Activated B cell treated with CpG ODN at 0.5 μM for 24 hours (primary cell): ENCODE measurements at places on chromosomes 3 and 15.

DNA sequence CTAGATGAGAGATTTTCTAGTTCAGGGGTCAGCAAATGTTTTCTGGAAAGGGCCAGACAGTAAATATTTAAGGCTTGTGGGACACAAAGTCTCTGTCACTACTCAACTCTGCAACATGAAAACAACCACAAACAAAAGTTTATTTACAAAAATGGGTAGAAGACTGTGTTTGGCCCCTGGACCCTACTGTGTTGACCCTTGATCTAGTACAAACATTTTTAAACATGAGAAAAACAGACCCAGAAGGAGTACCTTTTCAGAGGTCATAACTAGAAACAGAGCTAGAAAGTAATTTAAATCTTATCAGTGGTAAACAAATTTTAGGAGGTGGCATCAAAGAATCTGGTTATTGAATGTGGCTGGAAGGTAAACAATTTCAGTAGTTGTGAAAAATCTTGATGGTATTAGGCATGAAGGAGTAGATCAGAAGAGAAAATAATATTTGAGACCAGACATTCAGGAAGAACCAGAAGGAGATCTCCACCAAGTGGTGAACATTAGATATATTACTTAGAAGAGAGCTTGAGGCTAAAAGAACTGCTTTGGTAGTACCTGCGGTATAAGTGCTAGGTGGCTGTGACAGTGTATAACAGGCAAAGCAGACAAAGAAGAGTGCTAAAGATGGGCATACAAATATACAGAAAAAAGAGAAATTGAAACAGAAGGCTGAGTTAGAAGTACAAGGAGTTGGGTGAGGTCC, 101.7 kb downstream of the NR1I2 start:
- DNase-seq = no peak

DNA sequence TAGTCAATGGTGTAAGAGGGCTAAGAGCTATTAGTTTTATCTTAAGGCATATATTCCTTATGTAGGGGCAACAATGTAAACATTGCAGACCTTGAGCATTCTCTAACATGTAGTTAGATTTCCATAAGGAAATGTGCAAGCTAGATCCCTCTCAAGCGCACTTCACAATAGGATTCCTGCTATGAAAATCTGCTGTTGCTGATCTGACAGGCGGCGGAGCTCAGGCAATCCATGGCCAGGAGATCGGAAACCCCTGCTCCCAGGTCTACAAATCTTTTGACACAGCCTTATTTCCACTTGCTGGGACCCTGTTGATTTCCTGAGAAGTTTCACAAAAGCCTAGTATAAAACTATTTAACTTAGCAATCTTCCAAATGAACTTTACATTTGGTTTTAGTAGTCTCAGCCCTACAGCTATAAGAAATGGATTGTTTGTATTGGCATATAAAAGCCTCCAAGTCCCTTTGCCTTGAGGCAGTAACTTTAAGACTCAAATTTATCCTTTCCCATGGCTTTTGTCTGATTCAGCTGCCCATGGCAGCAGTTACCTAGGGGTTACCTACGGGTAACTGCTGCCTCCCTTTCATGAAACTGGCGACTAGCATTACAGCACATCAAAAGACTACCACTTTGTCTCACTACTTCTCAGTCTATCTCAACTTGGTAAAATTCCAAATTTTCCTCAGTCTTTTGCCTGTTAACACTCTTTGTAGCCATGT, 22.7 kb downstream of the TRA2B start:
- DNase-seq = no peak

DNA sequence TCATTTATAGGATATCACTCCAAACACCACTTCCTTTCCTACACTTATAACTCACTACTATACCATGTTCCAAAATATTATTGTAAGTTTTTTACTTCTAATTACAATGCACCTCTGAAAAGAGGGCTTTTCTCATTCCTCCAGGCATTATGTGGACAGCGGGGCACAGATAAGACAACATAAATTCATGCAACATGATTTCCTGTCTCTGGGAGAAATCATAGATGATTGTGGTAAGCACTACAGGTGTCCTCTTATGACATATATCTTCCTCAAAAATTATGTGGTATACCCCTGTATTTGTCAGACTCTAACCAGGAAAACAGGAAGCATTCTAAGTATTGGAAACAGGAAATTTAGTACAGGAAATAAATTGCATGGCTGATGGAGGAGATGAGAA, 45.7 kb upstream of the INO80 start:
- no peak for DNase-seq

DNA sequence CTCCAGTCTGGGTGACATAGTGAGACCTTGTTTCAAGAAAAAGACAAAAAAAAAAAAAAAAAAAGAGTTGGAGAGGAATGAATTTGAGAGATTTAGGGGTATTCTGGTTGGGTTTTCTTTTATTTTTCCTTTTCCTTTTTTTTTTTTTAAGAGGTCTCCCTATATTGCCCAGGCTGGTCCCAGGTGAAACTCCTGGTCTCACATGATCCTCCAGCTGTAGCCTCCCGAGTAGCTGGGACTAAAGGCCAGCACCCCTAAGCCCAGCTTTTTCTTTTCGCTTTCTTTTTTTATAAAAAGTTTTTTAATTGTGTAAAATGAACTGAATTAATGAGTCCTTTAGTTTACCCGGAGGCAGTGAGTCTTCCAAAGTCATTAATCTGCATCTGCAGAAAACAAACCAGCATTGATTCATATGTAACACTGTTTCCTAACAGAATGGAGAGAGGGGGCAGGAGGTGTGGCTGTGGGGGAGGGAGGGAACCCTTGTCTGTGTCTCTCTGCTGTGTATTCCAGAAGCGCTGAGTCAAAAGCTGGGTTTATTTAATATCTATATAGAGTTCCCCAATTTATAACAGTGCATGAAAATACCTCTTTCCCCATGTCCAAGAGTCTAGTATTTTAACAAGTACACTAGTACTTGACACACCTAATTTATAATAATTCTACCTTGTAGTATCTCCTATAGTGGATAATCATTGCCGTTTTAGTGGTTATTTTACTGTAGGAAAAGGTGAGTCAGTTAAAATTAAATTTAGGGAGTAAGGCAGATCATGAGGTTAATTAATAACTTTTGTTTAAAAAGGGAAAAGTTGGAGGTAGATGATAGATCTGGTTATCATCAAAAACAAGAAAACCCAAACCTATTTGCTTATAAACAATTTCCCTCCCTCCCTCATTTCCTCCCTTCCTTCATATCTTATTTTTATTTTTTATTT, 2.6 kb upstream of the DPPA4 start:
- DNase-seq = no peak

GRCh38 chr15:50414624-50415023, 9.6 kb upstream of the USP8 start:
- no peak for DNase-seq

DNA sequence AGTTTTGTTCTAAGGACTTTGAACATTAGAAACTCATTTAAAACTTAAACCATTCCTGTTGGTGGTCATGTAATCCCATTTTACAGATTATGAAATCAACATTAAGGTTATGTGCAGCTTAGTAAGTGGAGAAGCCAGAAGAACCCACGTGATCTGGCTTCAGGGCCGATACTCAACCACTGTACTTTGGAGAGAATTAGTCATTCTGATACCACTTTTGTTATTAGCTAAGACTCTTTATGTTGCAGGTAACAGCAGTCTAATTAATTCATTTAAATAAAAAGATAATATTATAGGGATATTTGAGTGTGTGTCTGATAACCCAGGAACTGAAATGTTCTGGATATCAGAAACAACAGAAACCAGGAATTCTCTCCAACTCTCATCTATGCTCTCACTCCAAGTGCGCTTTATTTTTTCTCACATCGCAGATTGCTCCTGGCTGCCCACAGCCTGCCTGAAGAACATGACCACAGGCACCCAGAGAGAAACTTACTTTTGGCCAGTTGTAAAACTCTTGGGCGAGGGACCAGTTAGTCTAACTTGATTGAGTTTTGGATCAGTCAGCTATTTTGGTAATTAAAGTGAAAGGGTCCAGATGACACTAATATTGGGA, 25.2 kb downstream of the UBE2E1 start:
- no peak for DNase-seq

- no peak for DNase-seq
These were observed 69.0 kb downstream of the MYO1E start for GRCh38 chr15:59303633-59304032.

DNA sequence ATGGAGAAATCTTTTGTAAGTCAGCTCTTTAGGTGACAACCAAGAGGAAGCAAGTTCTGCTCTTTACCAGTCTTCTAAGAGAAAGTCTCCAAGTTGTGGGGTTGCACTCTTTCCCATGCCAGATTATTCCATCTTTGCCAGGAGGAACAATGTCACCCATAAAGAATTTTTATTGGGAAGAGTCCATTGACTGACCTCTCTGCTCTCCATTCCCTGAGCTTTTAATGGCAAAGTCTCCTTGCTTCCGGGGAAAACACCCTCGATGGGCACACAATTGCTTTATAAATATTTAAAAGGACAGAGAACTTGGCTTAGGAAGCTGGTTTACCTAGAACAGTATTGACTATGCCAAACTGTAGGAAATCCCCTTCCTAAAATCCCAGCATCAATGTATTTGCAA, 19.9 kb upstream of the UBE2E1 start:
- DNase-seq = no peak

DNA sequence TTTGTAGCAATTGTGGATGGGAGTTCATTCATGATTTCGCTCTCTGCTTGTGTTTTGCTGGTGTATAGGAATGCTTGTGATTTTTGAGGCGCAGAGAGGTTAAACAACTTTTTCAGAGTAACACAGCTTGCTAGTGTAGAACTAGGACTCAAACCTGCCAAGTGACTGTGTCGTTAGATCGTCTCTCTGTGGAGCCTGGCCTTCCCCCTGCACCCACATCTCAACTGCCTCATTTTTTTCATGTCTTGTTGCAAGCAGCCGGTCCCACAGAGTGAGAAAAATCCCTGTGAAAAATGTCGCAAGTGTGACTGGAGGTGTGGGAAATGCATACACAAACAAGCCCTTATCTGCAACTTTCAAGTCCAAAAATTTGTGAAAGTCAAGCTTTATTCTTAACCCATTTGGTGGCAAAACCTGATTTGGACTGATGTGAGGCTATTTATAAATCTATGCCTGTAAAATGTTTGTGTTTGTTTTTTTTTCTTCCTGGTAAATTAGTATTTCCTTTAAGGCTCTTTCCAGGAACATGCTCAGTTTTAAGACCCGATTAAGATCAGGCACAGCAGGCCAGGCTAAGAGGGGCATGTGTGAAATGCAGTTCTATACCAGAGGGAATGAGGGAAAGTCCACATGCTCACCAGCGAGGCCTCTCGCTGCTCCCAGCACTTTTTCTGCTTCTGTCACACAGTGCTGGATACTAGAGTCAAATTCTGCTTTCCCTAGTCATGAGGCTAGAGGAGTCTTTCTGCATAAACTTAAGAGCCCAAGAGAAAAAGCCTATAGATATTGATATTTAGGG, 25.8 kb downstream of the ST6GAL1 start:
- DNase-seq = no peak

- no peak for DNase-seq
These were observed 644 bp downstream of the ZNF609 start for GRCh38 chr15:64460724-64461720.

- no peak for DNase-seq
These were observed 21.4 kb upstream of the LIPC start for GRCh38 chr15:58410353-58410752.

DNA sequence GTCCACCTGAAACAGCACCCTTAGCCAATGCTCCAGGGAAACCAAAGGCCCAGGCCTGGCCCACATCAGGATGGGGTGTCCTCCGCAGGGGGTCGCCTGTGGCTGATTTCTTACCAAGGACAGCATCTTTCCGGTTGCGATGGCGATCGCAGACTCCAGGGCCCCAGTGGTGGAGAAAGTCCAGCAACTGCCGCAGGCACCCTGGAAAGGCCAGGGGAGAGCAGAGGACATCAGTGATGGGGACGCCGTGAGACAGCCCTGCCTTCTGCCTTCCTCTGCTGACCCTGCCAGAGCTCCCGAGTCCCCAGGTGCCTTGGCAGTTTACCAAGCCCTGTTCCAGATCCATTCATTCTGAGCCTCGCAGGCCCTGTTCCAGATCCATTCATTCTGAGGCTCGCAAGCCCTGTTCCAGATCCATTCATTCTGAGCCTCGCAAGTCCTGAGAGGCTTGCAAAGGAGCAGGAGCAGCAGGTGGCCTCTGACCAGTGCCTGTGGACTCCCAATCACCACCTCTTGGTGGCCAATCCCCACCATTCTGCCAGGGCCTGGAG, 12.5 kb downstream of the CTSH start:
- no peak for DNase-seq

DNA sequence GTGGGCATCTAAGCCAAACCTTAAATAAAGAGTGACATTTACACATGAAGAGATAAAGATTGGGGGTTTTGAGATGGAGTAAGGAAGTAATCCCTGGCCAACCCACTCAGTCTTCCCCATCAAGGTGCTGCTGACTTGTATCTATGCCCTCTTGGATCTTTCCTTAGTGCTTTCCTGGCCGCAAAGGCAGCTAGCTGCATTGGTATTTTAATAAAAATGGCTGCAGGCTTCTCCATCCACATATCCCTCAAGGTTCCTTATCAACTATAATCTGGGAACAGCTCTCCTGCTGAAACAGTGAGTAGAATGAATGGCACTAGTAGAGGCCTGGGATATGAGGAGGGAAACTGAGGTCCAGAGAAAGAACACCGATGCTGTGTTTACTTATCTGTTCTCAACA, 122.2 kb upstream of the ANKRD28 start:
- DNase-seq = no peak

- no peak for DNase-seq
These were observed 371 bp upstream of the CLSTN2 start for GRCh38 chr3:139934613-139935015.

DNA sequence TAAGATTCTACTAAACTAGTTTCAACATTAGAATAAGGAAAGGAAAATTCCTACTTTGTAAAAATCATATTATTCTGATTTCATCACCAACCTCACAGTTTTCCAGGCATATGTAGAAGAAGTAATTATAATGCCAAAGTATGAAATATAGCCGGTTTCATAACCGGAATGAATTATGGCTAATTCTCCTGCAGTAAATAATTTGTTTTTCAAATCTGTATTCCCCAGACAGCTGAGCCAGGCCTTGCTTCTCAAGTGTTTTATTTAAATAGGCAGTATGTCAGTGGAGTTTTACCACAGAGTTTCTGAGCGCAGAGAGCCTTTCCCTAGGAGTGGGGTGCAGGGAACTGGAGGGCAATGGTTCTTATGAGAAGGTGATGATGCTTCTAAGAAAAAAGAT, 8.7 kb upstream of the CPA3 start:
- DNase-seq = no peak
